Right lung (tissue), 10 donors: ENCODE measurements at places on chromosomes 3 and 15. TPM values are rescaled to one million over a fixed set of nuclear protein-coding genes. Genes with fewer than 3 reads are reported as not detected.

The CLEC3B gene
- polyA plus RNA-seq: 106 TPM

The OR5K4 gene
- not detected for polyA plus RNA-seq

The CSTA gene
- 0.83 TPM for polyA plus RNA-seq

The ADGRG7 gene
- not detected for polyA plus RNA-seq

The DLL4 gene
- polyA plus RNA-seq: 22.5 TPM

GRCh38 chr3:168139947-168140346 is 44.2 kb upstream of the GOLIM4 start:
- DNase-seq: no peak

DNA sequence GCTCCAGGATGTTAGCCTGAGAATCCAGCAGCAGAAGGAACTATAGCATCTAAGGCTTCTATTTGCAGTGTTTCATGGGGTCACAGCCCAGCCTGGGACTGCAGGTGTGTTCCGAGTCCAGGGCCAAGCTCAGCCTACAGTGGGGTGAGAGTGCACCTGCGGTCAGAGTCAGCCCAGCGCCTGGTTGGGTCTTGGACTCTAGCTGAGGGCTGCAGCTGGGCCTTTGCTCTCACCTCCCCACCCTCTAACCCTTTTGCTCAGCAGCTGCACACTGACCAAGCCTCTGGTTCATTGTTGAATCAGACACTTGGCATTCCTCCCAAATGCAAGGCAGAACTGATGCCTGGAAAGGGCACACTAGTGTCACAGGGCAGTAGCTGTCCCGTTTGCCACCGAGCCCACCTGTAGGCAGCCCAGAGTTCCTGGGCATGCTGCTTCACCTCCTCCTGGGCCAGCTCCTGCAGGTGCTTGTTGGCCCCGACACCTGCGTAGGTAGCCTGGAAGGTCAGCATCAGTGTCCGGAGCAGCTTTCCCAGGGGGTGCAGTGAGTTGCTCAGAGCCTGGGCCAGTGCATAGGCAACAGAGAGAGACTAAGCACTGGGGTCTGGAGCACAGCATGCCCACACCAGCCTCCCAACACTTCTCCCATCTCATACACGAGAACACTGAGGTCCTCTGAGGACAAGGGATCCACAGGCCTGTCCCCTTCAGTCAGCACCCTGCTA is 17.5 kb downstream of the ALS2CL start:
- DNase-seq: no peak

DNA sequence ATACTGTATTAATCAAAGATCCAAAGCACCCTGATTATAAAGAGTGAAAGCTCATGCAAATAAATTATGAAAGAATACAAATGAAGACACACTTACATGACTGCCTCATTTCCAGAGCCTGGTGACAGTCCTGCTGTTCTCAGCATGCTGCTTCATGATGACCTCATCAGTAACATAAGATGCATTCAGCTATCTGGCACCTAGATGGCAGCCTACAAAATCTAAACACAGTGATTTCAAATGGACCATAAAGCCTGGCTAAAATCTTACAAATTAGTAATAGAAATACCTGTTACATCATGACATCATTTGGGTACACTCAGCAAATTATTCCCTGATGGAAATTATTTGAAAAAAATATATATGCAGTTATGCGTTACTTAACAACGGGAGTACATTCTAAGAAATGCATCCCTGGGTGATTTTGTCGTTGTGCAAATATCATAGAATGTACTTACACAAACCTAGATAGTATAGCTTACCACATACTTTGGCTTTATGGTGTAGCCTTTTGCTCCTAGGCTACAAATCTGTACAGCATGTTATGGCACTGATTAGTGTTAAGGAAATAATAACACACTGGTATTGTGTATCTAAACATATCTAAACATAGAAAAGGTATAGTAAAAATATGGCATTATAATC is 207.2 kb downstream of the EPHA3 start:
- no peak for DNase-seq

DNA sequence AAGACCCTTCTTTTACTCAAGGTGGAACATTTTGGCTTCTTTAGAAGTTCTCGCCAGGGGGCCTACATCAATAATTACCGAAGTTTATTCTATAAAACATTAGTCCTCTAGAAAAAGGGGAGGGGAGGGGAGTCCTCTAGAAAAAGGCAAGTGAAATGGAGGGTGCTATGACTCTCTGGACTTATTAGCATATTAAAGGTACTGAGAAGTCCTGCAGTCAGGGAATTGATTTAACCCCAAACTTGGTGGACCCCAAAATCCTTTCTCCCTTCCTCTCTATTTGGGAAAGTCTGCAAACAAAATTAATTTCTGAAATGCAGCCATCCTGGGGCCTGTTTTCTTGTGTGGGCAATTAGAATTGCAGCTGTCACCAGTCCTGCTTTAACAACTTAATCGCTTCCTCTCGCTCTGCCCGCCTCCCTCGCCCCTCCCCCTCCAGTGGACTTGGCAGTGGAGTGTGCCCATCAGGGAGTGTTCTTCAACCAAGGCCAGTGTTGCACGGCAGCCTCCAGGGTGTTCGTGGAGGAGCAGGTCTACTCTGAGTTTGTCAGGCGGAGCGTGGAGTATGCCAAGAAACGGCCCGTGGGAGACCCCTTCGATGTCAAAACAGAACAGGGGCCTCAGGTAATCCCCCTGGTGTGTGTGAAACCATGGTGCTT is 18.9 kb upstream of the LRRK1 start:
- DNase-seq: no peak

DNA sequence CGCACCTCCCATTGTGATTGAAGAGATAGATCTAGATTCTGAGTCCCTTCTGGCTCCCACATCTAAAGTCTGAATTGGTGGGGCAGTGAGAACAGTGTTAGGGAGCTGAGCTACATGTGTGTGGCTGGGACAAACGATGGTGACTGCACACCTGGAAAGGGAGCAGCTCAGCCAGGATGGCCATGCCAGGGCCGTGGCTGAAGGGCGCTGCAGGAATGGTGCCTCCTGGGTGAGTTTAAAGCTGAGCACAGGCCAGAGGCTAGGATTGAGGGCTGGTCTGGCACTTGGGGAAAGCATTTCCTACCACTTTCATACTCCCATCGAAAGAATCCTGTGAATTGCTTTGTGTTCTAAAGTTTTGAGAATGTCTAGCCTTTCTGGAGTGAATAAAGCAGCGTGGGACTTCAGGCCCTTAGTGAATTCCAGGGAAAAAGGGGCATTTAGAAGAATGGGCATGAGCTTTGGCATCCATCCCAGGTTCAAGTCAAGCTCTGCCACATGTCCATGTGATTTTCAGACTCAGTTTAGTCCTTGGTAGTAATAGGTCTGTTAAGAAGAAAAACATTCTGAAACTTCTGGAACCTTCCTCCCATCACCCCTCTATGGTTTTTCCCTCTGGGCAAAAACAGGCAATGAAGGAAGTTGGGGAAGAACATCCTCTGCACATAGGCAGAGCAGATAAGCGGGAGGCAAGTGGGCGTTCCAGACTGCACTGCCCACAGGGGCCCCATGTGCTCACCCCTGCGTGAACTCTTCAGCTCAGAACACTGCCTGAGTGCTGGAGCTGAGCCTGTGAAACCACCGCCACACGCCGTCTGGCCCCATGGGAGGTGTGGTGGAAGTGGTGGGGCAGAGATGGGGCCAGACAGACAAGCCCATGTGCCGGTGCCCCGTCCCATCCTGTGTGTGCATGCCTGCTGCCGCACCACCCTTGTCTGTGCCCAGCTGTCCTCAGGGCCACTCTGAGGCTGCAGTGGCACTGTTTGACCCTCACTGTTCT is 12.9 kb upstream of the CPNE9 start:
- DNase-seq: no peak

GRCh38 chr15:41254560-41254959 is 23.5 kb downstream of the CHP1 start:
- DNase-seq: no peak

DNA sequence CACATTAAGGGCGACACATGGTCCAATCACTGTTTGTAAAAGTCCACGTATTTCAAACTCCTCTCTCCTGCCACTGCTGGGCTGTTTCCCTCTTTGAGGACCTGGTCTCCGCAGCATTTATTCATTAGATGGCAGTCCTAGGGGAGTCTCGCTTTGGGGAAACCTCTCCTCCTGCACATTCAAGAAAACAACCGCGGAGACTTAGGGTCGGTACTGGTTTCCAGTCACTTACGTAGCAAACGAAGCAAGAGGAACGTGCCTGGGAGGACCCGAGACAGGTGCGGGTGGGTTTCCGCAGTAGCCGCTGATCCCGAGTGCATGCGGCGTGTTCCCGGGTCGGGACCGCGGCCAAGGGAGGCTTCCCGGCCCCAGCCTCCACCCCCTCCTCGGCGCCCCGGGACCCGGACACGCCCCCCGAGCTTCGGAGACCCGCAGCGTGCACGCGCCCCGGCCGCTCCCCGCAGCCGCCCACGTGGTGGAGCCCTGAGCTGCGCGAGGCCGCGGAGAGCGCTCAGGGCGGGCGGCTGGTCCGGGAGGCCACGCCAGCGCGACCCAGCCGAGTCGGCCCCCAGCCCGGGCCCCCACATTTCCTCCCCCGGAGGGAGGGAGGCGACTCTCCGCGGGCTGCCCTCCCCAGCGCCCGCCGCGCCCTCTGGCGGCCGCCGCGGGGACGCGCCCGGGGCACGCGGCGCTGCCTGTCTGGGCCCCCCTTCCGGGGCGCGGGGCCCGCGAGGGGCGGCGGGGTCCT is 1.1 kb upstream of the IGF1R start:
- DNase-seq: peak; percentile 81

DNA sequence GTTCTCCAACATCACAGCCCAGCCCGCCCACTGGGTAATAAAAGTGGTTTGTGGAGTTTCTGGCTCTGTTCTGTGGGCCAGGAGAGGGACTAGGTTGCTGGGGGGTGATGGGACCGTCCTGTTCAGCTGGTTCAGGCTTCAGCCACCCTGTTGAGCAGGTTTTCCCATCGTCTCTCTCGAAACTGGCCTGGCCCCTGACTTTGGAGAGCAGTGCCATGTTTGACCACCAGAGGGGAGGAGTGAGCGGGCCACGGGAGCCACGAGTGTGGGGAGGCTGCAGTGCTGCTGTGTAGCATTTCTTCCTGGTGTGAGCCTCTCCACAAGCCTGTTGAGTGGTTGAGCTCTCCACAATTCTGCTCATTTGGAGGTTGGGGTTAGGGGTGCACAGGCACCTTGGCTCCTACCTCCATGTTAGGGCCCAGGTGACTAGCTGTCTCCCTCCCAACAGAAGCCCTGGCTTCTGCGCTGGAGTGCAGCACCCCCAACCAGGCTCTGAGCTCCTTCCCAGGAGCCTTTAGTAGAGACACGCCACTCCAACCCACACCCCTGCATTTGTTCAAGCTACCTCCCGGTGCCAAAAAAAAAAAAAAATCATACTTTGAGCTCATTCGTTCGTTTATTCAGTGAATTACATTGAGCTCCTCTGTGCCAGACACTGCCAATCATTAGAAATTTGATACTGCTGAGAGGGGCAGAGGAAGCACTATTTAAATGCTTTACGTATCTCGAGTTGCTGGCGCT is 13.9 kb downstream of the SPINT1 start:
- peak; percentile 74 for DNase-seq

DNA sequence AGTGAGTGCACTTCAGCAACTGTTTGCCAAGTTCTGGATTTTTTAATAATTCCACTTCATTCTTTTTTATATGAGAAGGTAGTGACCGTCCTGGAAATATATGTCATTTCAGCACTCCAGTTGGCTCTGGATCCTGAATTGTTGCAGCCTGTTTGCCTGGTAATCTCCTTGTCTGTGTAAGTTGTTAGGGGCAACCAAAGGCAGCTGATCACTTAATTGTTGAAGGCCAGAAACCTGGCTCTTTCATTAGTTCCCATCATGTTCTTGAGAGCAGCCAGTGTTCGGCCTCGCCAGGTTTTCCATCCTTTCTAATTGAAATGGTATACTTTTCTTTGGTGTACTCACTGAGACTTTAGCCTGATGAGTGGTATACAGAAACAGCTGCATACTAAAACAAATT is 168.6 kb downstream of the SOX2 start:
- DNase-seq: no peak

- no peak for DNase-seq
Measured at GRCh38 chr15:36024031-36024688, 478.2 kb upstream of the DPH6 start.

DNA sequence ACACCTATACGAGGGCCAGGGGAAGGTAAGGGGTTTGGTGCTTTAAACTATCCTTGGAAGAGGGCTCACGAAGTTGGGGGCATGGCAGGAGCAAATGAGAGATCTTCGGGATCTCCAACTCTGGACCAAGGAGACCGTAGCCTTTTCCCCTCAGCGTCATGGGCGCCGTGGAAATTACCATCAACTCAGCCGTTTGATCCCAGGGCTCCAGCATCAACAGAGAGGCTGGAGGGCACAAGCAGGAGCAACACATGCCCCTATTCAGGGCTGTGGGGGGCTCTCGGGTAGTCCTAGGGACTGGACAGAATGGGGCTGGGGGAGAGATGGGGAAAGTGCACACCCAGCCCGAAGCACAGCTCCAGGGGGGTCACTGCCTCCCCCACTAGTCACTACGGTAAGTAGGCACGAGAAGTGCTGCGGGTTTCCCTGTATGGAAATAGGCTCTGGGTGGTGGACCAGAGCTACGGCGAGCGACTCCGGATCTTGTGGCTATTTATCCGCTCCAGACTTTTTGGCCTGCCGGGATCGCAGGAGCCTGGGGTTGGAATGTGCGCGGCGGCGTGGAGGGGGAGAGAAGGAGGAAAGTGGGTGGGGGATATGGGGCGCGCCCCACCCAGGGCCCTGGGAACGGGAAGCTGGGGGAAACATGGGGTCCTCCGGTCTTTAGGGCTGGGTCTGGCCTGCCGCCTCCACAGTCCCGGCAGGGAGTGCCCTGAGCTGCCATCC is 539 bp upstream of the LAMB2 start:
- DNase-seq: peak; percentile 86

DNA sequence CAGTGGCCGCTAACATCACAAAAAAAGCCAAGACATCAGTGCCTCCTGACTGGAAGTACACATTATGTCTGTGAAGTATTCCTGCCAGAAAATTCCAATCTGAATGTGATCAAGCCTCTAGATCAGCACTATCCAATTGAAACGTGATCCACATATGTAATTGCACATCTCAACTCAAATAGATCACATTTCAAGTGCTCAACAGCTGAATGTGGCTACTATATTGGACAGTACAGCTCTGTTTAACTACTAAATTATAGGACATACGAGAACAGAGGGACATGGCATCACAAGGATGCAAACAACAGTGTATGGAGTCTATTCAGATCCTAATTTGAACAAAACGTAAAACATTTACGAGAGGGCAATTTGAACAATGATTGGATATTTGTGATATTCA is 542 bp upstream of the UBAP1L start:
- DNase-seq: no peak

DNA sequence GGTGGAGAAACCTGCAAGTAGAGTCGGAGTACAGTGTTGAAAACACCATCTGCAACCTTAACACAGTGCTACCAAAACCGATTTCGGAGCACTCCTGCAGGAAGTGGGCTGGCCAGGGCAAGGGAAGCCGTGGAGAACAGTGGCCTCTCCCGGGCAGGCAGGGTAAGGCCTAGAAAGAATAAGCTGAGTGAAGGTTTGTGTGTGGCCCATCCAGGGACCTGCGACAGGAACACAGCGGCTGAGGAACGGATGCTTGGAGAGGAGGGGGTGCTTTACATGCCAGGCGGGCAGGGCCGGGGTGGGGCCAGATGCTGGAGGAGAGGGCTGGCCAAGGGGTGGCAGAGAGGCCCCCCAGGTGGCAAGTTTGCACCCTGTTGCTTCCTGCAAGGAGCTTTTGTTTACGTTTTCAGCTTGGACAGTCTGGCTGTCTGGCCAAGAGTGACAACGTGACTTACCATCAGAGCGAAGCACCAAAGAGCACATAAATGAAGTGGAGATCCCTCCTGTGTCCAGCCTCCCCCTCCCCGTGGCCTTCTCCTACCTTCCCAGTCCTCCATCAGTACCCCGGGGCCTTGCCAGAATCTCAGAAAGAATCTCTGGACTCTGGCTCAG is 156.5 kb downstream of the PGPEP1L start:
- peak; percentile 60 for DNase-seq
